ENCODE measurements at places on chromosomes 1 and 21.

DNA sequence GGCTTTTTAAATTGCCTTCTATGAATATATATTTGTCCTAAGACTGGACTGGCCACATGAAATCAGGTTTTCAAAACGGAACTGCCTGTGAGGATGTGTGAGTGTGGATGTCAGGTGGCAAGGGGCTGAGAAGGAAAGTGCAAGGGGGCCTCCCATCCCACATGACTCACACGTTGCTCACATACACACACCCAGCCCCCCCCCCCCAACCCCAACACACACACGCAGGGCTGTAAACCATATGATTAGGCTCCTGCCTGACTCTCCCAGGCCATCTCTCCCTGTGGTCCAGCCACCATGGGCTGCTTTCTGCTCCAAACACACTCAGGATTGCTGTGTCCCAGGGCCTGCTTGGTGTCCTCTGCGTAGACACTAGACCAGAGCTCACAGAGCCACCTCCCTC lies 22.4 kb downstream of the DEGS1 start:
- no peak for DNase-seq

DNA sequence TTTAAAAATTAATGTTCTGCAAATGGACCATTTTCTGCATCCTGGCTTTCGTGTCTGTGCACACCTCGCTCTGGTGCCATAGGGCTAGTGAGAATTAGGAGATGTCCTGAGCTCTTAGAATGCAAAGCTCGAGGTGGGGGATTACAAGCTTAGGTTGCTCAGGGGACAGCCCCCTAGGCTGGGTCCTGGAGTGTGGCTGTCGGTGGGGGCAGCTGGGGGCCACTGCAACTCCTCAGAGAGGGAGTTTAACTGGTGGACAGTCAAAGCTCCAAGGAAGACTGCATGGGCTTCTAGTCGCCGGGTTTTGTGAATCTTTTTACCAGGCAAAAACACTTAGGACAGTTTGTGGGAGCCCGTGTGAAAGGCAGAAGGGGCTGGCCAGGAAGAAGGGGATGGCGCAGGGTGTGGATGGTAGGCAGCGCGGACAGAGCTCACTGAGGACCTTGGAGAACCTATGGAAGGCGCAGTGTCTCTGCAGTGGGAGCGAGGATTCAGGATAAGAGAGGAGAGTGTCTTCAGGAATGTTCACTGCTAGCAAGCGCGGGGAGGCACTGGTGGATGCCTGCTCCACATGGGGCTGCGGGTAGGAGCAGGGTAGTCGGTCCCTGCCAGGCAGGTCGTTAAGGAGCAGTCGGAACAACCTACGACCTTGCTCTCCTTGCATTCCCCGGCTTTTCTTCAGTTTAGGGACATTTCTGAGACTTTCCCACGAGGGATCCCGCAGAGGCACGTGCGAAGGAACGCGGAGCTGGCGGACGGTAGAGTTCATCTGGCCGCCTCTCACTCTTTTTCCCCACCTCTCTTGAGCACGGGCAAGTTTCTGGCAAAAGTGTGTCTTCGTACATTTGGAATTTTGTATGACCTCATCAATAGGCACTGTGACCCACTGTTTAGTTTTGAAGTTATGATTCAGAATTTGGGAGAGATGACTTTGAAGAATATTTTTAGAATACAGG lies 12.9 kb upstream of the KCNE1 start:
- no peak for DNase-seq

GRCh38 chr1:28064064-28064463 lies 24.3 kb downstream of the EYA3 start:
- no peak for DNase-seq

- DNase-seq: no peak
These were observed 142.5 kb upstream of the C1orf105 start for GRCh38 chr1:172277989-172278388.

DNA sequence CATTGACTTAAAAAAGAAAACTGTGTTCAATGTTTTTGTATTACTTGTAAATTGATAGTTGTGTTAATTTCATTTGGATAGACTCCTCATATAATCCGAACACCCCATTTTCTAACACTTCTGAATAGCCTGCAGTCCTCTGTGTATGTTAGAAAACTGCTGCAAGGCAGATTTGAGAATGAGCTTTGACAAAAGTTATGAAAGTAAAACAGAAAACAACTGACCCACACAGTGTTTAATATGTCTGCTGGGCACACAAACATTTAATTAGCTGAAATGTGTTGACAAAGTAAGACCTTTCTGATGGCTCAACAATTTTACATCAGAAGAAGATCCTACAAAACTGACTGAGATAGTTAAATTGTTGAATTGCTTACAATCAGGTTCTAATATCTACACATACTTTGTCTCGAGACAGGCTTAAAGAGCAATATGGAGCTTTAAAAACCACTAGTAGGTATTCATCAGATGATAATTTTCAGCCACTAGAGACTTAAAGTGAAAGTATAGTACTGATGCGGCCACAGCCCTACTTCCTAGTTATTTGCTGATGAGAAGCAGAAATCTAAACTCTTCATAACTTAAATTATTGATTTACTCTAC lies 40.0 kb upstream of the PRMT6 start:
- DNase-seq: no peak
